Foreskin keratinocyte (primary cell): ENCODE measurements at places on chromosomes 5 and 9.

DNA sequence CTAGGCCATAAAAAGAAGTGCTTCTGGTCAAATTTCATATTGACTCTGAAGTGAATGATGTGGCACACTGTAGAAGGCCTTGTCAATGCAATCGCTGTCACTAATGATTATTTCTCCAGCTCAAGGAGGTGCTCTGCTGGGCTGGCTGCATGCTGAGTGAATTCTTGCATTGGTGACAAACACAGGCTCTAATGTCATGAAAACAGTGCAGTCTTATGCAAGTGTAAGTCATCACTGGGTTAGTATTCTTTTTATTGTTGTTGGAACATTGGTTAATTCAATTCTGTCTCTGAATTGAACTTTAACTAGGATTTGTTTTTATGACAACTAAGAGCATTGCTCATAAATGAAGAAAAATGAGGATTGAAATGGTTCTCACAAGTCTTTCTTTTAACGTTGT, 57.3 kb upstream of the CD180 start:
- DNase-seq, result no peak

GRCh38 chr5:178627259-178627598, 379 bp upstream of the CLK4 start:
- no peak for DNase-seq

DNA sequence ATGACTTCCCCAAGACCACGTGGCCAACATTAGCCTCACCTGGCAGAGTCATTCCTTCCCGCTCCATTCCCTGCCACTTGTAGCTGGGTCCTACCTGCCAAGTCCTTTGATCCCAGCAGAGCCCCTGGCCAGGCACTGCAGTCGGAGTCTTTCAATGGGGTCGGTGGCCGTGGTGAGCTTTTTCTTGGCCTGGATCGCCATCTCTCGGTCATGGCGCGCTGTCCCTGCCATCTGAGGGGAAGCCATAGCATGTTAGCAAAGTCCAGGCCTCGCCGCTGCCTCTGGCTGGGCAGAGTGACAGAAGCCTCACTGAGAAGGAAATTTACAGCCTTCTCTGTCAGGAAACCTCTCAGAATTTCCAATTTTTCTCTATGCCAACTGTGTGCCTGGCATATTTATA, 17.5 kb downstream of the CAPSL start:
- no peak for DNase-seq

DNA sequence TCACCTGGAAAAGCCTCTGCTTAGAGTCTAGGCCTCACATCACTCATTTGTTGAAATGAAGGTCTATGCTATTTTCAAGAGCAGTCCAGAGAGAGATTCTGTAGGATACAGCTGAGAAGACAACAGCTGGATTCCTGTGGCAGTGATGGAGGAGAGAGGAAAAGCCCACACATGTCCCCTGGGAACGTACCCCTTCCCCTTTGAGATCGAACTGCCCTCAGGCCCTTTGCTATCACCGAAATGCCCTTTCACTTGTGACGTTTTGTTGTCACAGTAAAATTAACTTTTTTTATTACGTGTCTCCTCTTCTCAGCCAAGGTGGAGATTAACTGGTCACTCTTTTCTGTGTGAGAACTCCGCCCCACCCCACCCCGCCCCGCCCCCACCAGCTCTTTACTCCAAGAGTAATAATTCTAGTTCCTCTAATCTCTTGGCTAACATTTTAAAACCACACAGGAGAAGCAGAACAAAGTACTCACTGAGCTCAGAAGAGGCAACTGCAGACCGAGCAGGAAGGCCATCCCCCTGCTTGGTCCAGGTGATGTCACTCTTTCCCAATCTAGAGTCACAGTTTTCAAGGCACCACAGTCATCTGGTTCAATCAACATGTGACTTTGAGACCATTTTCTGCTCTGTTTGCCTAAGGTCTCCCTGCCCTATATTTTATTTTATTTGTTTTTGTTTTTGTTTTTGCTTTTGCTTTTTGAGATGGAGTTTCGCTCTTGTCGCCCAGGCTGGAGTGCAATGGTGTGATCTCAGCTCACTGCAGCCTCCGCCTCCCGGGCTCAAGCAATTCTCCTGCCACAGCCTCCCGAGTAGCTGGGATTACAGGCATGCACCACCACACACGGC, 105.6 kb downstream of the SUSD1 start:
- no peak for DNase-seq

GRCh38 chr9:115764645-115765044, 388.9 kb upstream of the PAPPA start:
- no peak for DNase-seq
